ENCODE measurements at places on chromosomes 5 and 9.

- DNase-seq = no peak
Measured at GRCh38 chr9:136180586-136180985, 24.3 kb downstream of the LHX3 start.

- no peak for DNase-seq
Measured at GRCh38 chr5:154189256-154189818, 1.2 kb upstream of the GALNT10 start.

- no peak for DNase-seq
Measured at GRCh38 chr5:34501016-34501415, 155.1 kb upstream of the RAI14 start.

- DNase-seq = no peak
Measured at GRCh38 chr5:132451387-132451786, 39.2 kb downstream of the IRF1 start.

DNA sequence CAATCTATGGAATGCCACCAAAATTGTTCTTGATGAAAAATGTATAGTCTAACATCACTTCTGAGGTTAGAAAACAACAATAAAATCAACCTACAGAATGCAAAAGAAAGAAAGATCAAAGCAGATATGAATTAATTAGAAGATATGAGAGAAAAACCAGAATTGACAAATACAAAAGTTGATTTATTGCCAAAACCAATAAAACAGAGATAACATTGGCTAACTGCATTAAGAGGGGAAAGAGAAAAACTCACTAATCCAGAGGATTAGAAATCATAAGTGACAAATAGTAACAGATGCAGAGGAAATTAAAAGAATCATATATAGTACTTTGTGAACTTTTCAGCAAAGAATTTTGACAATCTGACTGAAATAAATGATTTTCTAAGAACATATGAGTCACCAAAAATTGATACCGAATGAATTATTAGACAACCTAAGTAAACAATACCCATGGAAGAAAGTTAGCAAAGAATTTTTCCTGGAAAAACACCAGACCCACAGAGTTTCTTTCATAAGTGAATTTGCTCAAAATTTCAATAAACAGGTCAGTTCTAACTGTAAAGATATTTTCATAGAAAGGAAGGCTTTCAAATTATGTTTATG lies 167.7 kb downstream of the AOPEP start:
- DNase-seq = no peak

GRCh38 chr5:36680066-36680465 lies 73.7 kb downstream of the SLC1A3 start:
- no peak for DNase-seq

DNA sequence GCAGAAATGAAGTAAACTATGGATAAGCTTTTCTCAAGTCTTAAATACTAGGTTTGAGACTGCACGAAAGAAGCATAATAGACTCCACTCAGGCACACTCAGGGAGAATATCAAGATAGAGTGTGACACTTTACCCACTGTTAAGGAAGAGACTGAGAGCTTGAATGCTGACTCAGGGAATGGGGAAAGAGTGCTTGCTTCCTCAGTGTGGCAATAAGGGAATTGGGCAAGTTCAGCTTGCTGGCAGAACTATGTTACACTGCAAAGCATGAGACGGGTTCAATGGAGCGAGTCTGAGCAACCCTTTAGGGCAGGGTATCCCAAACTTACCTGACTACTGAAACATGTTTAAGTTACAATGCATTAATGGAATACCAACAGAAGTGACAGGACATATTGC lies 237.7 kb upstream of the MEF2C start:
- no peak for DNase-seq

DNA sequence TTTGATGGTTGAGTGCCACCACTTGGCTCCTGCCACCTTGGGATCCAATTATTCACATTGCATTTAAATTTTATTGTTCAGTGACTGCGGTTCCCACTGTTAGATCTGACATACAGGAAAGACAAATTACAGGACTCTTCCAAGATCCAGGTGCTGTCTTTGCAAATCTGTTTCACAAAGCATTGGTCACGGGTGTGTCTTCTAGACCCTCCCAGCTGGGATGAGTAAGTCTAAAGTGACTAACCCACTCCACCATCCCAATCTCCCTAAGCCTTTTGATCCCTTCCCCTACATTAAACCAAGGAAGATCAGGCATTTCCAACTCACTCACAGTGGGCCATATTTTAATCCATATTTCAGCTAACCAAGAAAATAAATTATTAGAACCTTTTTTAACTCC lies 1016.3 kb upstream of the CTNND2 start:
- DNase-seq = no peak

All from stimulated activated CD4-positive, alpha-beta T cell treated with anti-CD3 and anti-CD28 coated beads, TNF-alpha, amount 100 ng/mL, for 24 hours (primary cell).